Activated effector memory CD4-positive, alpha-beta T cell treated with anti-CD3 and anti-CD28 coated beads, Interleukin-2, amount 50 U/mL, for 16 hours (primary cell): ENCODE measurements at places on chromosomes 2 and 18.

DNA sequence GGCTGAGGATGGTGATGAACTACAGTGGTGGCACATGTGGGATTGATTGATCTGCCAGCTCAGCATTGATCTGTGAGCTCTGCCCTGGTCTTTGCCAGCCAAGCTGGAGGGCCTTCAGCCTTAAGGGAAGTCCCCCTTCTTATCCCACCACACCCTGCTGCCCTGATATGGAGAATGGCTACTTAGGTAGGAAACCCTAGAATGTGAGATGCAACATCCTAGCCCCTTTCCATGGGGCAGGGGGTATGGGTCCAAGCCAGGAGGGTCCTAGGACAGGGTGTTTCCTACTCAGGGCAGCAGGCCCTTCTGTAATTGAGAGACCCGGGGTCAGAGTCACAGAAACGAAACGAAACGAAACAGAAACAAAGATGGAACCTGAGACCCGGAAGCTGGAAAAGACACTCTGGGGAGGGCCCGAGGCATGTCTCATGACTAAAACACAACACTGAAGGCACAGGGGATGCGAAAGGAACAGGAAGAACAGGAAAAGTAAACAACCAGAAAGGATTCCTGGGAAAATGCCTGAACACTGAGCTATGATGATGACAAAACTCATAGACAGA lies 16.9 kb upstream of the SULT1C2 start:
- DNase-seq, result no peak

- DNase-seq, result no peak
These were observed 423.3 kb downstream of the LPIN1 start for GRCh38 chr2:12169721-12170120.

GRCh38 chr2:190465060-190465459 lies 56.9 kb downstream of the MFSD6 start:
- no peak for DNase-seq

- DNase-seq, result peak; percentile 92
These were observed 4.6 kb upstream of the ARID5A start for GRCh38 chr2:96531872-96532505.

GRCh38 chr2:84964406-84965191 lies 6.4 kb upstream of the KCMF1 start:
- DNase-seq, result no peak

GRCh38 chr18:26103579-26103978 lies 13.2 kb upstream of the SS18 start:
- peak; percentile 69 for DNase-seq
